Stimulated activated CD8-positive, alpha-beta memory T cell treated with anti-CD3 and anti-CD28 coated beads, Interleukin-15, amount 100 ng/mL, for 4 hours (primary cell): ENCODE measurements at places on chromosomes 7 and 10.

DNA sequence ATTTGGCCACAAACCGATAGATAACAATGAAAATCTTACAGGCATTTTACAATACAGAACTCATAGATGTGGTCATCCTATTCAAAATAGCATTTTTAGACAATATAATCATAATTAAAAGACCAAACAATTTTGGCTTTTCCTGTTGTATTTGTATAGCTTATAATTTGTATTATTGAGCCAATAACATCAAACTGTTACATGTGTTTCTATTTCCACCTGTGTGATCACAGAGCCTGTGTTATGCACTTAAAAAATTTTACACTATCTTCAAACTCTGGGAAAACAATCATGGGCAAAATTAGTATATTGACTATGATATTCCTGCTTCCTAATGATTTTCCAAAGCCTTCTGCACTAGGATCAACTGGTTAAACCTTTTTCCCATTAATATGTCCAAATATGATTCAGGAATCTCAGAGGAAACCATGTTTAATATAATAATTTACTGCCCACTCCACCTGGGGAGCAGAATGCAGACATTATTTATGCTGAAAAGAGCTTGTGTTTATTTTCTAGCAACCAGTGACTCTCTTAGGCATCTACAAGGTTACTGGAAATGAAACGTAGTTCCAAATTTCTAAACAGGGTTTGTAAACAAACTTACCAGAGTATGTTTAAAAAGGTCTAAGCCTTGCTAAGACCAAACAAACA is 1.7 kb downstream of the RHOBTB1 start:
- no peak for DNase-seq

DNA sequence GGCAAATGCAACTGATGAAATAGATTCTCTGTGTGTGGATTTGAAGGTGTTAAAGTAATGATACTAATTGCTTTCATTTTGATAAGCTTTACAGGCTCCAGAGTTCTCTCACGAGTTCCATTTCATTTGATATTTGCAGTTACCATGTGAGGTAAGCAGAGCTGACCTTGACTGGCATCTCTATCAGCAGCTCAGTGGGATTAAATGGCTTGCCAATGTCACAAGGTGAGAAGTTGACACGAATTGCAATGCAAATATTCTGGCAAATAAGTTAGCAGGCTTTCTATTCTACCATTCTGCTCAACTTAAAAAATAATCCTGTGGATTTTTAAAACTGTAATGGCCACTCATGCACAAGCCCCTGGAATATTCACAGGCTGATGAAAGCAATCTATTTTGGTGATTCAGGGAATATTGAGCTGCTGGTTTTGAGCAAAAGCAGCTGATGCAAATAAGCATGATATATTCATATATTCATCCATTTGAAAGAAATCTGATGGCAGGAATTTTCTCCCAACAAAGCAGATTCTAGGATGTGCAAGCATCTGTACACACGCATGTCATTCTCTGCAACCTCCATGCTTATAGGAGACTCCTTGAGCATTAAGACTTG is 64.5 kb upstream of the ANKRD1 start:
- DNase-seq = no peak

DNA sequence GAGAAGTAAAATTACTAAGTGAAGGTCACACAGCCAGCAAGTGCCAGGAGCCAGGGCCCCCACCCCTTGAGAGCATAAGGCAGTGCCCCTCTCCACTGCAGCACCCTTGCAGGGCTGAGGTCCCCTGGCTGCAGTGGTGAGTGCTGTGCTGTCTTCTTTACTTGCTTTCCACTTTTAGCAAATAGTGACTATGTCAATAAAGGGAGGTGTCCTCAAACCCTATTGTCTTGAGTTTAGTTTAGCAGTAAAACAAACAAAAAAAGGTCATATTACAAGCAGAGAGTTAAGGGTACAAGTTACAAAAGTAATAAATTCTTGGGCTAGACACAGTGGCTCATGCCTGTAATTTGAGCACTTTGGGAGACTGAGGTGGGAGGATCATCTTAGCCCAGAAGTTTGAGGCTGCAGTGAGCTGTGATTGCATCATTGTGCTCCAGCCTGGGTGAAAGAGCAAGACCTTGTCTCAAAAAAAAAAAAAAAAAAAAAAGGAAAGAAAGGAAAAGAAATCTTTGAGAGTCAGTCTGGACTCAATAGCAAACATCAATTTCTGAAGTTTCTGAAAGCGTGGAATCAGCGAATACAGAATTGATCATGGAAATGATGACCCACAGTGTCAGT is 39.0 kb upstream of the KIF5B start:
- no peak for DNase-seq

GRCh38 chr10:42475168-42476098 is 162.9 kb downstream of the ZNF33B start:
- DNase-seq = no peak

DNA sequence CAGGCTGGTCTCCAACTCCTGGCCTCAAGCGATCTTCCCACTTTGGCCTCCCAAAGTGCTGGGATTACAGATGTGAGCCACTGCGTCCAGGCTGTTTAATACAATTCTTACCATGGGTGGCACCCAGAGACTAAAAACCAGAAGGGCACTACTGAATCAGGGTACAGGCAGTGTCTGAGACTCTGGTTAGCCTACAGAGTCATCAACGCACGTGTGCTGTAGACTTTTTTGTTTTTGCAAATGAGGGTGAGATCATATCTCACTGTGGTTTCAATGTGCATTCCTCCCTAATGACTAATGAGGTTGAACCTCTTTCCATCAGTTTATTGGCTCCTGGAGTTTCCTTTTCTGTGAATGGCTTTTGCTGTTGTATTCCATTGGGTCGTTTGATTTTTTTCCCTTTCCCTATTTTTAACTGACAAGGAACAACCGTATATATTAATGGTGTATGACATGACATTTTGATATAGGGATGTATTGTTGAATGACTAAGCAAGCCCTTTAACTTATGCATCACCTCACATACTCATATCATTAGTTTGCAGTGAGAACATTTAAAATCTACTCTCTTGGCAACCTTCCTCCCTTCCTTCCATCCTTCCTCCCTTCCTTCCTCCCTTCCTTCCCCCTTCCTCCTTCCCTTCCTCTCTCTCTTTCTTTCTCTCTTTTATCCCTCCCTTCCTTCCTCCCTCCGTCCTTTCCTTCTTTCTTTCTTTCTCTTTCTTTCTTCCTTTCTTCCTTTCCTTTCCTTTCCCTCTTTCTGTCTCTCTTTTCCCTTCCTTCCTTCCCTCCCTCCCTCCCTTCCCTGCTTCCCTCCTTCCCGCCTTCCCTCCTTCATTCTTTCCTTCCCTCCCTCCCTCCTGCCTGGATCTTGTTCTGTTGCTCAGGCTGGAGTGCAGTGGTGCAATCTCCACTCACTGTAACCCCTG is 9.3 kb upstream of the TMEM270 start:
- DNase-seq = no peak

GRCh38 chr10:4215485-4215884 is 430.5 kb upstream of the KLF6 start:
- DNase-seq = no peak

- DNase-seq = no peak
These were observed 134.8 kb upstream of the ZMIZ1 start for GRCh38 chr10:78933828-78934531.

GRCh38 chr10:63415640-63416244 is 50.0 kb downstream of the JMJD1C start:
- no peak for DNase-seq

DNA sequence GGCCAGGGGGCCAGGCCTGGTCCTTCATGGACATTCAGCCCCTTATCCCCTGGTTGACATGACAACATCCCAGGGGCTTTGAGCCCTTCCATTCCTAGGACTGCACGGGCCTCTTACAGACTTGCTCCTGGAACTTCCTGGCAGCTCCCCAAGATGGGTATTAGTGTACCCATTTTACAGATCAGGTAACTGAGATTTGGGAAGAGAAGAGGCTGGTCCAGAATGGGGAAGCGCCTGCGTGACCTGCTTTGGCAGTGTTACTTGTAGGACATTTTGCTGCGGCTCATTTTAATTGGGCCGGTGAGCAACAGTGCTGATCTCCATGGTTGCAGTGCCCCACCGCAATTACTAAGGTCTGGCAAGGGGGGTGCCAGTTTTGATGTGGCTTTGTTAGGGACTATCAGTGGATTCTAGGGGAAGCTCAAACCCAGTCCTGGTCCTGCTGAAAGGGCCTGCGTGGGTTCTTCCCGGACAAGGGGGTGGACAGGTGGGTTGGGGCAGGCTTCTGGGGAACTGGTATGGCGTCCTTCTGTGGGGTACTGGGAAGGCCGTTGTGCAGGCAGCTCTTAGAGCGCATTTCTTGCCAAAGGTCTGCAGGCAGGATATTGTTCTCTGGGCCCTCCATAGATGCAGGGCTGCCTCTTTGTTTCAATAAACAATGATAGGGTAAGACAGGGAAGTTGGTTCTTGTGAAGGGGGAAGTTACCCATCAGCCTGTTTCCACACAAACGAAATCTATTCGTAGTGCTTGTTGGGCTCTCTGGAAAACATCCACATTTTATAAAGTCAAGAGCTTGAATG is 137.6 kb downstream of the RGS10 start:
- DNase-seq = no peak

- DNase-seq = no peak
These were observed 37.3 kb downstream of the VIPR2 start for GRCh38 chr7:159107161-159107892.

- DNase-seq = no peak
These were observed 135.0 kb downstream of the ACTR3B start for GRCh38 chr7:152894295-152895170.

GRCh38 chr10:122467701-122468100 is 6.3 kb downstream of the HTRA1 start:
- no peak for DNase-seq

GRCh38 chr10:45372251-45372951 is 1.6 kb upstream of the ALOX5 start:
- no peak for DNase-seq

- no peak for DNase-seq
These were observed 119.9 kb downstream of the HECW1 start for GRCh38 chr7:43232366-43232765.

GRCh38 chr7:47951374-47951773 is 3.1 kb upstream of the PKD1L1 start:
- DNase-seq = no peak

- DNase-seq = no peak
These were observed 601.8 kb downstream of the PARD3 start for GRCh38 chr10:34213193-34213804.

DNA sequence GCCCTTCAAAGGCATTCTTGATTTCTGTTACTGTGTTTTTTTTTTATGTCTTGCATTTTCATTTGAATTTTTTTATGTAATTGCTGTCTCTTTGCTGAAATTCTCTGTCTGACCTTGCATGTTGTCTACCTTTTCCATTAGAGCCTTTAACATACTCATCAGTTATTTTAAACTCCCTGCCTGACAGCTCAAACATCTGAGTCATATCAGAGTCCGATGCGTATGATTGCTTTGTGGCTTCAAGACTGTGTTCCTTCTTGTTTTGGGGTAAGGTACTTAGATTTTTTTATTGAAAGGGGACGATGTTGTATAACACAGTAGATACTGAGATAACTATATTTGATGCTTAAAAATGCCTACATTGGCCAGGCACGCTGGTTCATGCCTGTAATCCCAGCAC is 9.7 kb upstream of the TARP start:
- no peak for DNase-seq

DNA sequence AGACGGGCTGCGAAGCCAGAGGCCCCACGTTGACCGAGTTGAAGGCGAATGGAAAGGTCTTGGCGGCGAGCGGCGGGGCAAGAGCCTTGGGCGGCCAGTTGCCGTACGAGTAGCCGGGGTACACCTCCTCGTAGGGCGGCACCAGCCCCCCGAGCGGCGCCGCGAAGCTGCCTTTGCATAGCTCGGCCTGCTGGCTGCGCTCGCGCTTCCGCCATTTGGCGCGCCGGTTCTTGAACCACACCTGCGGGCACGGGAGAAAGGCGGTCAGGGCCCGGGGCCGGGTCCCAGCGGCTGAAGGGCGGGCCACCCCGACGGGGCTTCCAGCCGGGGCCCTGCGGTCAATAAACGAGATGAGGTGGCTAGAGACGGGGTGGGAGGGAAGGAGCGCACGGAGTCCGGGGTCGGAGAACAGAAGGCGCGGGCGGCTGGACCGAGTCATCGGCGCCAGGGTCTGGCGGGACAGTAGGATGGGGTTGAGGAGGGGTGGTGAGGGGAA is 4.8 kb downstream of the ELOVL3 start:
- no peak for DNase-seq

GRCh38 chr10:58868736-58869435 is 307.6 kb upstream of the PHYHIPL start:
- no peak for DNase-seq

DNA sequence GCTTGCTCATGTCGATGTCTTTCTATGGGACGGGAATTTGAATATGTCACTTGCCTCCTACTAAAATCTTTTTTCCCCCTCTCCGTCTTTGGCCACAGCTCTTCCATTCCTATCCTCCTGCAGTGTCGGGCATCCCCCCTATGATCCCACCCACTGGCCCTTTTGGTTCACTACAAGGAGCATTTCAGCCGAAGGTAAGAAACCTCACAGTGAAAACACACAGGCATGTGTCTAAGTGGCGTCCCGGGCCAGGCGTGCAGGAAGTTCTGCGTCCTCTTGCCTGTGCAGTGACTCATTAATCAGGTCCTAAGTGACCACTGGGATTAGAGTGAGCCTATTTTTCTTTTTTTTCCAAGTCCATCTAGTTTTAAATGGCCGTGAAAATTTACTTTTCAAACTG is 360.5 kb upstream of the GALNT17 start:
- DNase-seq = no peak

GRCh38 chr10:1369197-1369596 is 313.0 kb downstream of the WDR37 start:
- DNase-seq = no peak

- DNase-seq = no peak
These were observed 23.8 kb upstream of the LIPA start for GRCh38 chr10:89275383-89275782.

DNA sequence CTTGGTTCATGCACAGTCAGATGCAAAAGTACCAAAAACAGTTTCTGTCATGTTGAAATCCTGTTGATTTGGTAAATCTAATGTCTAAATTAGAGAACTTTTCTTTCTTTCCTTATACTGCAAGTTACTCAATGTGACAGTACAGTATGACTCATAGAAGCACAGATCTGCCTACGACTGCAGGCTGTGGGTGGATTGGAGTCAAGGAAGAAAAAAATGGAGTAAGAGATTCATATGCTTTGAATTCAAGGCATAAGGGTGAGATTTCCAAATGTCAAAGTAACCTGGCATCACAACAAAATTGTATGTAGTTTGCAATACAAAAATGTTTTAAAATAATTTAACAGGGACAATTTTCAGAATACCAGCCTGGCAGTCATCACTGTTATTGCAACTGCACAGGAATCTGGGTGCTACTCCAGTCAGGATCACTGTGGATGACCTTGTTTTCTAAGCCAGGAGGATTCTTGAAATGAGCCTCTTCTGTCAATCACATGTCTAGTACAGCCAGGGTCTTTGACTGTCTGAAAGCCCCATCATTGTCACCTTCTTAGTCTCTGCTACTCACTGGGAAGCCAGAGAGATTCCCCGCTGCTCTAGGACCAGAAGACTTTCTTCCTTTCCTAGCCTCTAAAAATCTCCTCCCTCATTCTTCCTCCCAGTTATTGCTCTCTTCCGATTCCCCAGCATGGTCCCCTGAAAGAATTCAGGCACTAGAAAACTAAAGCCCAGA is 83.6 kb downstream of the CD36 start:
- no peak for DNase-seq

- no peak for DNase-seq
These were observed 16.3 kb downstream of the CXCL12 start for GRCh38 chr10:44368637-44369036.
